ENCODE measurements at places on chromosomes 12 and 14. TPM values are rescaled to one million over a fixed set of nuclear protein-coding genes. Genes with fewer than 3 reads are reported as not detected.

DNA sequence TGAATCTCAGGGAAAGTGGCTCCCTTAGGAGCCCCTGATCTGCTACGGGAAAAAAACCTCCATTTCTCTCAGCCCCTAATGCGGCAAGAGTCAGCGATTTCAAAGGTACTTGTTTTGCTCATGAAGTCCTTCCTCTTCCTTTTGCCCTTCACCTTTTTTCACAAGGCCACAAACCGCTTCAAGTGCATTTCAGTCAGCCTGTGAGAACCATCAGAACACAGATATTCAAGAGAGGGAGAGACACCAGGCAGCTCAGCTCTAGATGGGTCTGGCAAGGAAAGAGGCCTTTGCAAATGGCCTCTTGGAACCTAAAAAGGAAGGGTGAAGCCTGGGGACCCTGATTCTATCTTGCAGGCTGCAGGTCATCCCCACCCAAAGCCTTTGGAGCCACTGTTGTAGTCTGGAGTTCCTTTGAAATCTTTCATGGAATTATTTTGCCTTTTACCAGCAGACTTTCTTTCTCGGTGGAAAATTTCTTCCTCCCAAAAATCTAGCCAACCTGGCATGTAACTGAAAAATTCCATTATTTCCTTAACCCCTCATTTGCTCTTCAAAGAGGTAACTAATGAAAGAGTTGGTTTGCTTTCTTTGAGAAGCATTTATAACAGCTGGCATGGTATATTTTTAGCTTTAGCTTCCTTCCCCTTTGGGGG, 145.0 kb downstream of the SAMD4A start:
- DNase-seq, result no peak

DNA sequence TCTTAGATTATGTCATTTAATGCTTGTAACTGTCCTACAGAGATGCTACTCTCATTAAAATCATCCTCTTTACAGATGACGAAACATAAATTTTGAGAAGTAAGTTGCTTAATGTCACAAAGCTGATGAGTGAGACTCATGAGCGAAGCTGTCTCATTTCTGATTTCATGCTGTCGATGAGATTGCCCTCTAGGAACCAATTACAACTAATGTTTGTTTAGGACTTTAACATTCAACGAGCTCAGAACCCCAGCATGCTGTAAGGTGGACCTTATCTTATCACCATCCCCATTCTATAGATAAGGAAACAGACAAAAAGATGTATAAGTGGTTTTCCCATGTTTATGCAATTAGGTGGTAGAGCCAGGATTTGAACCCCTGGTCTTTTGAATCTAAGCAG, 23.1 kb downstream of the BHLHE41 start:
- DNase-seq, result no peak

GRCh38 chr12:62784576-62784975, 150.4 kb downstream of the PPM1H start:
- DNase-seq, result no peak

- no peak for DNase-seq
These were observed 56.3 kb downstream of the PLXNC1 start for GRCh38 chr12:94204499-94205247.

GRCh38 chr12:115988212-115988611, 289.3 kb downstream of the MED13L start:
- DNase-seq, result no peak

DNA sequence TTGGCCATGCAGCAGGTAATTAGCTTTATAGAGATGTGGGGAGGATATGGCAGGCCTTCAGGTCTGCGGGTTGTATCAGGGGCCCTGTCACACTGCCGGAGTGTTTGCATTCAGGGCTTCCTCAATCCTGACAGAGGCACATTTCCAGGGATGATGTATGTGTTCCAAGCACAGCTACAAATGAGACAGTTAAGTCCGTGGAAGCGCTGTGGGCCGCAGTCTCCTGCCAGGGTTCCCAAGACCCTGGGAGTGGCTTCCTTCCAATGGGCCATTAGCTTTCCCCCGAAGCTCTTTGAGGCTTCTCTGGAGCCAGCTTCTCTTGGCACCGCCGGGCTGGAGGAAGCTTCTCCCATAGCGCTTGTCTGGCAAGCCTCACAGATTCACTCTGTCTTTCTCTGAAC, 1524.7 kb upstream of the TMEM132C start:
- peak; percentile 17 for DNase-seq

GRCh38 chr12:49346659-49347310, at the start of gene DNAJC22:
Gene DNAJC22 (plus strand): TSS chr12:49346888. CDS start chr12:49348873, 1,985 bp downstream.
- no peak for DNase-seq

- no peak for DNase-seq
These were observed 11.9 kb upstream of the UBE2N start for GRCh38 chr12:93453633-93454032.

GRCh38 chr12:51419425-51420193, 5.0 kb upstream of the SLC4A8 start:
- no peak for DNase-seq

The KRT72 gene
- polyA plus RNA-seq, result 0.08 TPM

The G2E3 gene
- 19.1 TPM for polyA plus RNA-seq

The GLIPR1L2 gene
- polyA plus RNA-seq, result 1.8 TPM

The ABHD12B gene
- 1.1 TPM for polyA plus RNA-seq

Data from forelimb muscle (tissue), 1 donor.